ENCODE measurements at places on chromosomes 4 and X.

DNA sequence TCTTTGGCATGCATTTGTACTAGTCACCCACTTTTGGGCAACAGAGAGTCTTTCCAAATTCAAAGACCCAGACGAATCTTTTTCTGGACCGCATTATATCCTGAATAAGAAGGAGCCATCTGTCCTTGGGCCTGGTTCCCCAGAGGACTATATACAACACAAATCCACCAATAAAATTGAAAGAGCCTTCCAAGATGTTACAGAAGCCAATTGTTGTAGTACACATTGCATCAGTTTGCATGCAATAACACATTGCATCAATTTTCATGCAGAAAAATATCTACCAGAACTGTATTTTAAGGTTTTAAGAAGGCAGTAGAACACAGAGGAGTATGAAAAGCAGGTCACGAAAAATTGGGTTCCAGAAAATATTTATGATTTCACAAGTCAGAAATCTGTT is 203.2 kb downstream of the HTR2C start:
- no peak for DNase-seq
- no peaks in the 10 kb centered on the region for H3K36me3 ChIP-seq
- H3K27me3 ChIP-seq: no peaks in the 10 kb centered on the region
- H3K4me3 ChIP-seq: no peak overlapping the region
- no peaks in the 10 kb centered on the region for H3K4me1 ChIP-seq
- no peak overlapping the region for H3K27ac ChIP-seq

DNA sequence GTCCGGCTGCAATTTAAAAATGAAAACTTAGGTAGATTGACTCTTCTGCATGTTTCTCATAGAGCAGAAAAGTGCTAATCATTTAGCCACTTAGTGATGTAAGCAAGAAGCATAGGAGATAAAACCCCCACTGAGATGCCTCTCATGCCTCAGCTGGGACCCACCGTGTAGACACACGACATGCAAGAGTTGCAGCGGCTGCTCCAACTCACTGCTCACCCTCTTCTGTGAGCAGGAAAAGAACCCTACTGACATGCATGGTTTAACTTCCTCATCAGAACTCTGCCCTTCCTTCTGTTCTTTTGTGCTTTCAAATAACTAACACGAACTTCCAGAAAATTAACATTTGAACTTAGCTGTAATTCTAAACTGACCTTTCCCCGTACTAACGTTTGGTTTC is 41.0 kb downstream of the MAP7D3 start:
- peaks cover 21% of the 10 kb centered on the region for H3K36me3 ChIP-seq
- peak overlapping the region; percentile 81 for H3K27ac ChIP-seq
- no peak for DNase-seq
- no peaks in the 10 kb centered on the region for H3K4me1 ChIP-seq
- H3K27me3 ChIP-seq: no peaks in the 10 kb centered on the region
- no peak overlapping the region for H3K4me3 ChIP-seq

GRCh38 chrX:18353931-18354368 is 538 bp downstream of the SCML2 start:
- no peaks in the 10 kb centered on the region for H3K36me3 ChIP-seq
- peak overlapping the region; percentile 57 for H3K4me3 ChIP-seq
- H3K27me3 ChIP-seq: no peaks in the 10 kb centered on the region

DNA sequence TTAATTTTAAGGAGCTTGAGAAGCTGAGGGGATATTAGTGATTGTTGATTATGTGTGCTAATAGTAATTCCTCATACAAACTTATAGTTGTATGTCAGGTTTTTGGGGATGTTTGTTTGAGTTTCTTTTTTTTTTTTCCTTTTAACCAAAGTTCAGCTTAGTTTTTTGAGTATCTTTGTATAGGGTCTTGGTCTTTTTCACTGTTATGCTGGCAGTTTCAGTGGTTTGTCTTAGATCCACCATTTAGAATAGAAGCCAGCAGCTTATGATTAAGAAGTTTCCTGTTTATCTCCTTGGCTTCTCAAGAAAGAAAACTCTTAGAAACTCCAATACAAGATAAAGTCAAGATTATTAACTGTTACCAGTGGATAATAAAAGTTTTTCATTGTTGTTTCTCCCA is 16.1 kb downstream of the CPEB2 start:
- no peak for DNase-seq
- no peak overlapping the region for H3K4me3 ChIP-seq
- peaks cover 97% of the 10 kb centered on the region for H3K4me1 ChIP-seq
- H3K27ac ChIP-seq: peak overlapping the region; percentile 16
- H3K36me3 ChIP-seq: peaks cover 7% of the 10 kb centered on the region

DNA sequence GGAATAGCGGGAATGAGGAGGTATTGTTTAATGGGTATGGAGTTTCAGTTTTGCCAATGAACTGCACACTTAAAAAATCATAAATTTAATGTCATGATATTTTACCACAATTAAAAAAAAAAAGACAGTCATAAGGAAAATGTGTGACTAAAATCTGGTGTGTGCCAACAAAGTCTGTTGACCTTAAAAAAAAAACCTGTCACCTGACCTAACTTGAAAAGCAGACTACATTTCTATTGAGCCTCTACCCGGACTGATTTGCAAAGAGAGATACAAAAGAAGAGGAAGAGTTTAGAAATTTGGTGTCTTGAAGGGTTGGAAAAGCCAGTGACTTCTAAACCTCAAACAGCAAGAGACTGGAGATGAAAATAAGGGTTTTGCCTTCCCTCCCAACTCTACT is 48.4 kb downstream of the TMEM150C start:
- H3K36me3 ChIP-seq: no peaks in the 10 kb centered on the region
- H3K27me3 ChIP-seq: no peaks in the 10 kb centered on the region
- no peak overlapping the region for H3K27ac ChIP-seq

DNA sequence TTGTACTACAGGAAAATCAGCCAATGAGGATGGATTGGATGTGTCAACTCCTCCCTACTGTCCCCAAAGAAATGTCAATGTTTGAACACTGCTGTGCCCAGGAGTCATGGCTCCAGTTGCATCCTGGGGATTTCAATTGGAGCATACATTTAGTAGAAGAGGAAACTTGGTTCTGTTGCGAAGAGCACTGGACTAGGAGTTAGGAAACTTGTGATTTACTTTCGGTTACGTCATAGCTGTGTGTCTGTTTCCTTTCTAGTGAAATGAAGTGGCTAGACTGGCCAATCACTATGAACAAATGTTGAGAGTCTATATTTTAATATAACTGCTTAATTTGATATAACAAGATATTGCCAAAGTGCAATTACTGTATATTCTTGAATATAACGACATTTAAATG is 35.2 kb downstream of the ARL9 start:
- H3K4me3 ChIP-seq: no peak overlapping the region
- H3K27me3 ChIP-seq: peaks cover 5% of the 10 kb centered on the region
- no peak overlapping the region for H3K27ac ChIP-seq
- H3K4me1 ChIP-seq: no peaks in the 10 kb centered on the region
- no peak for DNase-seq
- H3K36me3 ChIP-seq: no peaks in the 10 kb centered on the region

Measured in tibial artery (tissue), 4 donors.